Inflammatory macrophage treated with lipopolysaccharide for 1 hour (primary cell): ENCODE measurements at places on chromosomes 5 and 9.
A peak's percentile ranks its signal among the peaks of the same experiment; 100 is the strongest.

DNA sequence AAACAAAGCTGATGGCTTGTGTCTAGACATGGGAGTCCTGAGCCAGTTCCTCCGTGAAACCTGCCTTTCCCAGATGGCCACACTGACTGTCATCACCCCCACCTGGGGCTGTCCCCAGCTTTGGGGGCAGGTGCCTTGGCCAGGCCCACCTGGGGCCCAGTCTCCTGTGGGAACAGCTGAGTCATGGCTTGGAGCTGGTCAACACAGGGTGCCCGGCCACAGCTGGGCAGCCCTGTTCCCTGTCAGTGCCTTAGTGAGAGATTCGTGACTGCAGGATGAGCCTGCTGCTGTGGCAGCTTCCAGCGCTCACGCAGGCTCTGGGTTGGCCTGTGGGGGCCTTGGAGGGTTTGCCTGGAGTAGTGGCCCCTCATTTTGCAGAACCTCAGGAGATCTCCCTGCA lies 56.5 kb downstream of the COL5A1 start:
- no peak for DNase-seq

GRCh38 chr9:94805585-94805984 lies 79.1 kb downstream of the AOPEP start:
- peak; percentile 60 for DNase-seq

DNA sequence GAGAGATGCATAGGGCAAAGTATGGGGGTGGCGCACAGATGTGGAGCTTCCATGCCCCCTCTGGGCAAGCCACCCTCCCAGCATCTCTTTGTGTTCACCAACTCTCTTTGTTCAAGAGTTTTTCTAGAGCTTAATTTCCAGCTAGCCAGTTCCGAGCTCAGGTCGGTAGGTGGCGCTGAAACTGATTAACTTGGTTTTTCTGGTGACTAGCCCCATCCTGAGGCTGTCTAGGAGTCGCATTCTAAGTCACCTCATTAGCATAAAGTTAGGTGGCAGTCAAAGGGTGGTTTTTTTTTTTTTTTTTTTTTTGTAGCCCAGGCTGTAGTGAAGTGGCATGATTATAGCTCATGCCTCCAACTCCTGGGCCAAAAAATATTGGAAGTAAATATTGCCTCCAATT lies 476.4 kb downstream of the KDM4C start:
- peak; percentile 29 for DNase-seq

GRCh38 chr5:179241175-179241574 lies 104.1 kb downstream of the ADAMTS2 start:
- no peak for DNase-seq

- DNase-seq, result no peak
Observed at GRCh38 chr9:133770076-133770777, 32.1 kb upstream of the SARDH start.

DNA sequence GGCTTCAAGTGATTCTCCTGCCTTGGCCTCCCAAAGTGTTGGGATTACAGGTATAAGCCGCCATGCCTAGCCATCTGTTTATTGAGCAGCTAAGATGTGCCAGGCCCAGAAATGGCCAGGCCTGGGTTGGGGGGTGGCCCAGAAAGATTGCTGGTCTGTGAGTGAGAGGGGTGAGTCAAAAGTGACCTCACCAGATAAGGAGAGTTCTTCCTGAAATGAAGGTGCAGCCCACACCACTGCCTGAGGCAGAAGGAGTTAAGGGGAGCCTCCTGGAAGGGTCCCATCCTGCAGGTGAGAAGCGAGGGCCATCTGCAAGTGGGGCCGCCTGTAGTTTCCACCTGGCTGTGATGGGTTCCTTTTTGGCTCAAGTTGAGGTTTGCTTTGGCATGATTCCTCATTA lies 96.9 kb upstream of the KLF4 start:
- DNase-seq, result no peak

DNA sequence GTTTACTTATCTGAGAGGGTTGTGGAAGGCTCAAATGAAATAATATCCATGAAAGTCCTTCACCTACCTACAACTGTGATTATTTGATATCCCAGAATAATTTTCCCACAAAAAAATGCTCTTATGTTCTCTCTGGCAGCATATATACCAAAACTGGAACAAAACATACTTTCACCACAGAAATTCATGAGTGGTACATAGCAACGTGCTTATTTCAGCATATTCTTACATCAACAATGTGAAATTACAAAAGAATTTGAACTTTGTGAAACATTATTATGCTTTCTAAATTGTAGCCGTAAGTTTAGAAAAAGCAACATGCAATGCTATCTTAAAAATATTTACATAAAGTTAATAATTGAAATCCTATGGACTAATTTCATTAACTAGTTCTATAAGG lies 137.1 kb downstream of the GABRB2 start:
- no peak for DNase-seq

GRCh38 chr5:120808606-120809005 lies 344.5 kb downstream of the PRR16 start:
- DNase-seq, result no peak

DNA sequence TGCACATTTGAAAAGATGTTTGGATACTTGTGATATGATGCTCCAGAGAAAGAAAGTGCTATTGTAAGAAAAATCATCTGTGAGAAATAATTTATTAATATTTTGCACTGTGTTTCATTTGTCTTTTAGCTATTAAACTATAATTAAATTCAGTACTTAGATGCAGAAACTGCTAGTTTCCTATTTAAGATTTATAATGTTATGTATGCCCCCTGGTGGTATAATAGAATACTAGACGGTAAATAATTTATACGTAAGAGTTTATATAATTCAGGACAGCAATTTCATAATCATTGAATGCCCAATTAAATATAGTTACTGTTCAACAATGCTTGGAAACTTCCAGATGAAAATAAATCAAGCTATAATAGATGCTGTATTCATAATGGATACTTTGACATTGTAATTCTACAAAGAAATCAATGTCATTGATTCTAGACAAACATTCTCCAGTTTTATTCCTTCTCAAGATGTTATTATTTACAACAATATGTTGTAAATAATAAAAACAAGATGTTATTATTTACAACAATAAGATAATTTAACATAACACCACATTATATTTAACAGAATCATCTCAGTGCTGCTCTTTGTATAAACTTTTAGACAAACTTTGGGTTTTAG lies 101.0 kb downstream of the TMEM232 start:
- DNase-seq, result peak; percentile 37

GRCh38 chr9:73684601-73685000 lies 532.9 kb downstream of the ANXA1 start:
- no peak for DNase-seq

DNA sequence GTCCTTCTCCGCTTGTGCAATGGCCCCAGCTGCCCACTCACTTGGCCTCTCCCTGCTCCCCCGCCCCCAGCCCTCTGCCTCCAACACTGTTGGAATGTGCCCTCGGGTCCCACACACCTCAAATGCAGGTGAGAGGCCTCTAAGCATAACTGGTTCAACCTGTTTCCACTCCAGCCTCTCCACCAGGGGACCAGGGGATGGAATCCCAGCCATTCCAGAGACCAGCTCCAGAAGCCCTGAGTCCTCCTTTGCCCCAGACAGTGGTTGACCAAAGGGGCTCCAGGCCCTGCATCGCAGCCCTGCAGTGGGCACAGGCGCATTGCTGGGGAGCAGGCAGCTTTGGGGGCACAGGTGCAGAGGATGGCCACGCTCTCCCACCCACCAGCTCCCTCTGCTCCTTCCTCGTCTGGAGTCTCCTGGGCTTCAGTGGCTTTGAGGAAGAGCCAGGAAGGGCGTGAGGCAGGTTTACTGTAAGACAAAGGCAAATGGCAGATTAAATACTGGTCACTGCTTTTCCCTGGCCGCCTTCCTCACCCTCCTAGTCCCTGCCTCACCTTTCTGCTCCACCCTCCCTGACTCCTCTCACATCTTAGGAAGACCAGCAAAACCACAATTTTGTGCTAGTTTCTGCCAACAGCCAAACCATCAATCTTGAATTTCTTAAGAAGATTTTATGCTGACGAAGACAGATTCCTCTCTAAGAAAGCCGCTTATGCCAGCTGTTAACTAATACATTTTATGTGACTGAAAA lies 29.1 kb upstream of the IRX2 start:
- no peak for DNase-seq

DNA sequence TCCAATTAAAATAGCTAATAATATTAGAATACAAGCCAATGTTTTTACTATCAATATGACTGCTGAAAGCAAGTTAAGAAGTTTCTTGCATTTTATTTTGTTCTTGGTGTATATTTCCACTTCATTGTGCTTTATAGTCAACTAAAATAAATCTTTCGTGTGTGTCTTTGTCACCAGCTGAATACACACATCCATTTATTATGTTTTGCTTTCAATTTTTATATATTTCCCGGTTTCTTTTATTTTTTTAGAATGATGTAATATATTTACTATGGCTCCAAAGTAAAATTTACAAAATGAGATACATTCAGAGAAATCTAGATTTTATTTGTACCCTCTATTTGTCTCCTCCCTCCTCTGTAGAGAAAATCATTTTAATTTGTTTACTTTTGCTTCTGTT lies 495.9 kb upstream of the PAPPA start:
- no peak for DNase-seq

GRCh38 chr5:53713978-53714666 lies 153.7 kb downstream of the NDUFS4 start:
- DNase-seq, result no peak

DNA sequence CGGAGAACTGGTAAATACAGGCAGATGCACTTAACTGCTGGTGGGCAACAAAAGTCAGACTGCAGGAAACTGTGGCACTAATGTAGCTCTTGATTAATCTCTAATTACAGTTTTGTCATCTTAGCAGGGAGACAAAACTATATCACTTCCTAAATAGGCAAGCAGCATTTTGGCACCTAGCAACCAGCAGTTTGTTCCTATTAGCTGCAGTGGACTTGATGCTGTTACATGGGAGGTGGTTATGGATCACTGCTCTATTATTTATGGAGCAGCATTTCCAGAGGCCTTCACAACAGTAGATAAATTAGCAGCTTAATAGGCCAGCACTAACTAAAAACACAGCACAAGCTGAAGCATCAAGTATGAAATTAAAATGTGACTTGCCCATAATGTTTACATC lies 518.3 kb upstream of the ITGA1 start:
- no peak for DNase-seq
